Smooth muscle cell of the brain vasculature (primary cell): ENCODE measurements at places on chromosomes 7 and 10.
A peak's percentile ranks its signal among the peaks of the same experiment; 100 is the strongest.

GRCh38 chr7:22702516-22702915, 24.5 kb upstream of the IL6 start:
- no peak for DNase-seq

- no peak for DNase-seq
Measured at GRCh38 chr10:78853864-78854263, 214.9 kb upstream of the ZMIZ1 start.

- DNase-seq = no peak
Measured at GRCh38 chr10:28541717-28542365, 8.9 kb downstream of the WAC start.

- no peak for DNase-seq
Measured at GRCh38 chr7:133489906-133490305, 237.0 kb downstream of the EXOC4 start.

DNA sequence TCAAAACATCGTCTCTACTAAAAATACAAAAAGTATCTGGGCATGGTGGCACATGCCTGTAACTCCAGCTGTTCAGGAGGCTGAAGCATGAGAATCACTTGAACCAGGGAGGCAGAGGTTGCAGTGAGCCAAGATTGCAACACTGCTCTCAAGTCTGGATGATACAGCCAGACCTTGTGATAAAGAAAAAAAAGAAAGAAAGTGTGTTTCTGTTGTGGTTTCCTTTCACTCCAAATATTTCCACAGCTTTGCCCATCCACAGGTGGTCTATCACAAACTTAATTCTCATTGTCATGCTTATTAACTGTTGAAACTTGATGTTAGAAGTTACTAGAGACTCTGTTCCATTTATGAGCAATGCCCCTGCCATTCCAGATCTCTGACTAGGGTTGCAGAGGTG, 316.0 kb upstream of the SEMA3C start:
- DNase-seq = no peak

- no peak for DNase-seq
Measured at GRCh38 chr10:124612611-124613498, 131.3 kb downstream of the FAM53B start.

DNA sequence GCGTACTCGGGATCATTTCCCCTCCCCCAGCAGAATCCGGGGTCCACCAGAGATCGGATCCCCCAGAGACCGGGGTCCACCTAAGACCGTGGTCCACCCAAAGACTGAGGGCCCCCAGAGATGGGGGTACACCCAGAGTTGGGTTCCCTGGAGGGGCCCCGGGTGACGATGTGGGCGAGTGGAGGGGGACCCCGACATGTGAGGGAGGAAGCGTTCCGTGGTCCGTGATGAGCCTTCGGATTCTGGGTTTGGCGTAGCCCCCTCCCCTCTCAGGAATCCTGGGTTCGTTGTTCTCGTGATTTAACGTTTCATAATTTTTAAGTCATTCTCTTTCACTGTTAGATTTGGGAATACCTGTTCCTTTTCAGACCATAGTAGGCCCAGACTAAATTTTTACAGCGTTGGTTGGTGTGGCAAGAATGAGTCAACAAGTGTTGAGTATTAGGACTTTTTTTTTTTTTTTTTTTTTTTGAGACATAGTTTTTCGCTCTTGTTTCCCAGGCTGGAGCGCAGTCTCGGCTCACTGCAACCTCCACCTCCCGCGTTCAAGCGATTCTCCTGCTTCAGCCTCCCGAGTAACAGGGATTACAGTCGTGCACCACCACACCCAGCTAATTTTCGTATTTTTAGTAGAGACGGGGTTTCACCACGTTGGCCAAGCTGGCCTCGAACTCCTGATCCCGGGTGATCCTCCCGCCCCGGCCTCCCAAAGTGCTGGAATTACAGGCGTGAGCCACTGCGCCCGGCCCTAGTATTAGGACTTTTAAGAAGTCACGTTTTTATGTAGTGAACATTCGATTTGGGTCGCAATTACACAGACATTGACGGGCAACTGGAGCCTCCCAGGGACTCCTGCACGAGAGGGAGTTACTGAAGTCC, 672 bp downstream of the GTPBP4 start:
- no peak for DNase-seq

DNA sequence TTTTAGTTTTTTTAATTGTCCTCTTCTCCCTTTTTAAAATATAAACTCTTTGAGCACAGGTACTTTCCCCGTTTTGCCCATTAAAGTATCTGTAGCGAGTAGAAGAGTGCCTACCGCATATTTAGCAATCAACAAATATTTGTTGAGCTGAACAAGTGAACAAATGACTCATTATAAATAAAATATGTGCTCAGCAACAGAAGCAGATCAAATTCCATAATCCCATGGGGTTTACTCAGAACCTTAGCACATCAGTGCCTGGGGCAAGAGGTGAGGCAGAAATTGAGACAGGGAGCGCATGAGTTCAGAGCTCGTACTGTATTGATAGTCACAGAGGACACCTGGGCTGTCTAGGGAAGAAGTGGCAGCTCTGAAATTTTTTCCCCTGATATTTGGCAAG, 161.0 kb downstream of the SEM1 start:
- DNase-seq = no peak

DNA sequence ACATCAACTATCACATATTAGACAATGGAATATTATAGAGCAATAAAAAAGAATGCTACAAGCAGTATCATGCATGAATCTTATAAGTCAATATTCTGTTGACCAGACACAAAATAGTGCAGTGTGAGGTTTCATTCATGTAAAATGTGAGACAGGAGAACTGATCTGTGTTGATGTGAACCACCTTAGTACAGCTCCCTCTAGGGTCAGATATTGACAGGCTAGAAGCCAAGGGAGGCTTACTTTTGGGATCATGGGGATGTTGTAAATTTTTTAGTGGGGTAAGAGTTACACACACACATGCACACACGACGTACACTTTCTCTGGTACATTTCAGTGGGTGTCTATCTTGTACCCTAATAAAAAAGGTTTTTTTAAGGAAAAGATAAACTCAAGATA, 231.6 kb upstream of the FOXK1 start:
- no peak for DNase-seq

- no peak for DNase-seq
Measured at GRCh38 chr7:94178230-94178629, 174.1 kb upstream of the BET1 start.

DNA sequence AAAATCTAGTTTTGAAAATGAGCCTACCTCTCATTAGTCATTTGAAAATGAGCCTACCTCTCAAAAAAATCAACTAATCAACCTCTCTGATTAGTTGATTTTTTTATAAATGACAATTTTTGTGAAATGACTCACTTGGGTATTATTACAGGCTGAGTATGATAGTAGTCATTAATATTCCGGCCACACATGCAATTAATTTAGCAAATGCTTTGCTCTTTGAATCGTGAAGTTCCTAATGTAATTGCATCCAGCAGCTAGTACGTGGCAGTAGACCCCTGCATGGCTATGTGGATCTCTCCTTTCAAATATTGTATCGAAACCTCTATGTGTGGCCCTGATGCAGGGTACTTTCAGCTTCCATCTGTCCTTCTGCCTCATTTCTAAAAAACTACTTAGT, 245.9 kb upstream of the PHYHIPL start:
- DNase-seq = no peak

DNA sequence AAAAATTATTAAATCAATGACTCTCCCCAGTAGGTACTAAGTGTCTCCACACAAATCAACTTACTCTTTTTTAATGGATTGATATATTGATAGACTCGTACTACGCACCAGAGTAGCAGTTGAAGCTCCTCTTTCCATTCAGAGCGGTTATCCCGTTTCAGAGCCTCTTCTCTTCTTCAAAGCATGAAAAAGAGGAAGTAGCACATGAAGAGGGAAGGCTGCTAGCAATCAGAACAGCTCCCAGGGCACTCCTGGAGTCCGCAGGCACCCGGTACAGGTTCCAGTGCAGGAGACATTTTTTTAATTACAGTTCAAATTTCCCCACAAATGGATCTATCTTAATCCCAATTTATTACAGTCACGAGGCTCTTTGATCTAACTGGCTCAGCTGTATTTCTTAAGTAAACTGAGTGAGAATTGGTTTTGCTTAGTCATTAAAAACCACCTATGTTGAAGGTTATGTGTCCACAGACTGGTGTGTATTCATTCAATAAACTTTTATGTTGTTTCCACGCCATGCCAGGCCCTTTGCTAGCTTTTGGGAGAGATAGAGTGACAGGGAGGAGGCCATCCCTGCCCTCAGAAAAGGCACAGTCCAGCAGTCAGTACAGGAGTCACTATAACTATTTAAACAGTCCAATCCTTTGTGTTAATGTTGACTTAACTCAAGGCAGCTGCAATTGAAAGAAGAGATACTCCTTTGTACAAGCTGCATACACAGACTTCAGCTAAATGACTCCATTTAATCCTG, 32.1 kb upstream of the CALN1 start:
- DNase-seq = no peak

- peak; percentile 43 for DNase-seq
Measured at GRCh38 chr7:30800785-30801252, 29.6 kb downstream of the MINDY4 start.

- DNase-seq = no peak
Measured at GRCh38 chr10:92131275-92131820, 159.5 kb downstream of the CPEB3 start.

DNA sequence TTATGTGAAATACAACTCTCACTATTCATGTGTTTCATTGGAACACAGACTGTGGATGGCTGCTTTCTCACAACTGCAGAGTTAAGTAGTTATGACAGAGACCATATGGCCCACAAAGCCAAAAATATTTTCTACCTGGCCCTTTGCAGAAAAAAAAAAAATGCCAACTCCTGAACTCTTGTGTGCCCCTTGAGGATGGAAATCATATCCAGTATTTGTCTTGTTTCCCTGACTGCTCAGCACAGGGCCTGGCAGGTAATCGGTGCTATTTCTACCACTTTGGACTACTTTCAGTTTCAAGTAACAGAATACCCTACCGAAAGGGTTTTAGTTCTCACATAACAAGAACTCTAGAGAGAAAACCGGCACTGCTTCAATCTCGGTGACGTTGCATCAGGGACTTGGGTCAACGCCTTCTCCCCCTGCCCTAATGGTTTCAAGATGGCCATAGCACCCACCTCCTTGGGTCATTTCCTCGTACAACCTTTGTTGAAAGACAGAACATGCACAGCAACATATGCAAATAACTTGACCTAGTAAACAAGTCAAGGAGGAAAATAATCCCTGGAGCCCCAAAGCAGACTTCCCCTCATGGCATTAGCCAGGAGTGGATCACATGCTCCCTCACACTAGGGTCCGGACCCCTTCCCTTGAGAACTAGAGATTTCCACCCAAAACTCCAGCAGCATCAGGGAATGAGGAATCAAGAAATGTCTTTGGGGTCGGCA, 11.8 kb upstream of the GPNMB start:
- DNase-seq = no peak

GRCh38 chr10:80502621-80503583, 34.8 kb upstream of the SH2D4B start:
- no peak for DNase-seq

- DNase-seq = no peak
Measured at GRCh38 chr7:4715410-4715776, 33.3 kb downstream of the FOXK1 start.

- DNase-seq = no peak
Measured at GRCh38 chr10:28171468-28172222, 131.2 kb downstream of the MPP7 start.

GRCh38 chr7:35768346-35768745, 32.5 kb upstream of the SEPTIN7 start:
- no peak for DNase-seq

DNA sequence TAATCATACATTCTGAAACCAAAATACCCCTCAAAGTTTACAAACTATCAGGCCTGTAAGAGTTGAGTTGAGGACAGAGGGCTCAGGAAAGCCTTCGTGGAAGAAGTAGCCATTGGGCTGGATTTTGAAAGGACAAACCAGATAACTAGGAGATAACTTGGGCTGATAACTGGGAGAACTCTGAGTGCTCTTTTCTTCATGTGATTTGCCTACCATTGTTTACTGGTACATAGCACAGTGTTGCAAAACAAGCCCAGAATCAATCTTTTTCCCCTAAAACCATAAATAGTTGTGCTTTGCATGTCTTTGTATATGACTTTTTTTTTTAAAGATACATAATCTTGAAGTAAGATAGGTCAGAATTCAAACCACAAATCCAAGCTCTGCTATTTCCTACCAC, 106.7 kb upstream of the ITGB1 start:
- no peak for DNase-seq

GRCh38 chr10:124251317-124252065, 158.1 kb upstream of the CHST15 start:
- no peak for DNase-seq

GRCh38 chr10:52814506-52814905, 41.9 kb upstream of the MBL2 start:
- DNase-seq = no peak

DNA sequence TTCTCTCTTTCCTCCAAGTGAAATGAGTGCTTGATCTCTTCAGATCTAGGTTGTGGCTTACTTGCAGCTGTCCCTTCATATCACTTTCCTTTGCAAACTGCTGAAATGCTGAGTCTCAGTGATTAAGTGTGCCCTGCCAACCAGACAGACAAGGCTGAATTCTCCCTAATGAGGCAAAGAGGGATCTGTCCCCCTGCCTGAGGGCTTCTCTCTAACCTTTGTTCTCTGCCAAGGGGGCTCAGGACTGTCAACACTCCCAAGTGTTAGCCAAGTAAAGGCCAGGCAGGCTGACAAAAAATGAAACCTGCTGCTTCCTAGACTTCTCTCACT, at the start of gene MSS51:
Gene MSS51 (minus strand): TSS at position 24 of the 330 bp plus-strand sequence. CDS start 5,277 bp downstream, outside the sequence.
- no peak for DNase-seq

DNA sequence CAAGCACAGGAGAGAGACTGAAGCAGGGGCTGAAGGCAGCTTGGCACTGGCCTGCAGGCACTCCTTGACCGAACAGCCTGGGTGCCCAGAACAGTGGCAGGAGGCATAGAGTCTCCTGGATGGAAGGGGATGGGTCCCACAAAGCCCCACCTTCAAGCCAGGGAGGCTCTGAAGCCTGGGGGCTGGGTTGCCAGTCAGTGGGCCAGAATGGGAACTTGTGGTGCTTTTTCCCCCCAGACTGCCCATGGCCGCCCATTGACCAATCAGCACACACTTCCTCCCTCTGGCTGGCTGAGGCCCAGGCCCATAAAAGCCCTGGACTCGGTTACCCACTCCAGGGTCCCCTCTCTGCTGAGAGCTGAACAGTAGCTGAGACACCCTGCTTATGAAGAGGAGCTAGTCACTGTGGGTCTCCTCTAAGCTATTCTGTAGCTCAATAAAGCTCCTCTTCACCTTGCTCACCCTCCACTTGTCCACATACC, 109.6 kb downstream of the ELAPOR2 start:
- DNase-seq = no peak

DNA sequence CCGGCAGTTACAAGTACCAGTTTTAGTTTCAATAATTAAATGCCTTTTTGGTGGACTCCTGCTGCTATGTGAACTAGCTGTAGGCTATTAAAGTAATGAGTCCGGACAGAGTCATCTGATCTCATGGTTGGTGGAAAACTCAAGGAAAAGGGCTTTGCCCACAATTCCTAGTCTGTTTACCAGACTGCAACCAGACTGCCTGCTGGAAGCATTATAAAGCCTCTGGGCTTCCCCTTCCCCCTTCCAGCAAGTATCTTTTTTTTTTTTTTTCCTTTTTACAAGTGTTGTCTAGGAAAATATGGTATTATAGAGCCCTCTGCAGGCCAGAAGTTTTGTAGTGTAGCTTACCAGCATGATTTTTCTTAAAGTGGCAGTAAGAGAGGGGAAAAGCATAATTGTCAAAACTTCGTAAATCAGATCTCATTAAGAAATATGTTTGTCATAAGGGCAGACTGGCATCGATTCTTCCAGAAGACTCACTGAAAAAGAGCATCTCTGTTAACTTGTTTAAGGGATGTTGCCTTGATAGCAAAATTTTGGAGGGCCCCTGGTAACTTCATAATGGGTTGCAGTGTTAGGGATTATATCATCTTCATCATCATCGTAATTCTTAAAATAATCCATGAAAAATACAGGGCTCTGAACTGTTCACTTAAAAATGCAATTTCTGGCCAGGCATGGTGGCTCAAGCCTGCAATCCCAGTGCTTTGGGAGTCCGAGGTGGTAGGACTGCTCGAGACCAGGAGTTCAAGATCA, 181.3 kb downstream of the TAX1BP1 start:
- peak; percentile 74 for DNase-seq
